Activated CD4-positive, alpha-beta memory T cell treated with anti-CD3 and anti-CD28 coated beads for 36 hours (primary cell): ENCODE measurements at places on chromosomes 5 and 9. TPM values are rescaled to one million over a fixed set of nuclear protein-coding genes. Genes with fewer than 3 reads are reported as not detected.
A peak's percentile ranks its signal among the peaks of the same experiment; 100 is the strongest.

The NDUFA8 gene
- total RNA-seq = 53.3 TPM

The IFNA13 gene
- not detected for total RNA-seq

The C7 gene
- not detected for total RNA-seq

The SAXO1 gene
- 0.31 TPM for total RNA-seq

The SPAAR gene
- not detected for total RNA-seq

The SPATA31A5 gene
- total RNA-seq = not detected

The SOX30 gene
- 0.65 TPM for total RNA-seq

DNA sequence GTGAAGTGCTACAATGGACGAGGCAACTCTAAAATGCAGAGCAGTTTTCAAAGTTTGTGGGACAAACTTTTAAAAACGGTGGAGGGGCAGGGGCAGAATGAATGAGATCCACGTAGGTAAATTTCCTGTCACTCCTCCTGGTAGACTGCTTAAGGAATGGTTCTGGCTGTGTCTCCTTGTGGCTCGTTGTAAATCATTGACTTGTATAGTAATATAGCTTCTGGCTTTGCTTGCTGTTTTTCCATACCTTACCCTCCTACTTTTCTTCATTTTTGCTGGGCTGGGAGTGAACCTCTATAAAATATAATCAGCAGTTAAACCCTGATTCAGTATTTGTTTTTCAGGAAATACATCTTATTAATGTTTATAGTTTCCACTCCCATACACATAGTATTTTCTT, 235.7 kb downstream of the TUSC1 start:
- DNase-seq = no peak

GRCh38 chr9:69171049-69171448, 3.0 kb upstream of the TJP2 start:
- no peak overlapping the region for H3K27ac ChIP-seq
- peaks cover 34% of the 10 kb centered on the region for H3K27me3 ChIP-seq
- H3K4me1 ChIP-seq = peaks cover 41% of the 10 kb centered on the region
- DNase-seq = no peak
- no peaks in the 10 kb centered on the region for H3K36me3 ChIP-seq

DNA sequence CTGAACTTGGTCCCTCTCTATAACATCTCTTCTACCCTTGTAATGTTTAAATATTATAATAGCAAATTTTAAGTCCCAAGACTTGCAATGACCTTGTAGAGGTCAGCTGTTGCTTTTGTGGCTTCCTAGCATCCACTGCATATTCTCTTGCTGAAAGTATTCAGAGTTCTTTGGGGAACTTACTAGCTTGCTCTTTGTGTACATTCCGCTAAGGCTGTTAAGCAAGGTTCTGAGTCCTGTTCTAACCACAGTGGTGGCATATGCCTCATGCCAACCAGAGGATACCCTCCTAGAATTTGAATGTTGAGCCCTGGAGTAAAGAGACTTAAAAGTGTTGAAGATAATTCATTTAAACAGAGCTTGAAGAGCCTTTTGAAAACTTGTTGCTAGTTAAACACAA, 570.9 kb downstream of the TLE1 start:
- no peaks in the 10 kb centered on the region for H3K4me1 ChIP-seq
- H3K4me3 ChIP-seq = no peak overlapping the region
- H3K27ac ChIP-seq = no peak overlapping the region
- H3K27me3 ChIP-seq = no peaks in the 10 kb centered on the region

- H3K27me3 ChIP-seq = peaks cover 2% of the 10 kb centered on the region
- H3K4me1 ChIP-seq = peaks cover 2% of the 10 kb centered on the region
- no peaks in the 10 kb centered on the region for H3K36me3 ChIP-seq
- DNase-seq = no peak
Measured at GRCh38 chr5:180613814-180614188, 22.5 kb upstream of the SCGB3A1 start.

GRCh38 chr5:94751460-94751859, 133.0 kb downstream of the SLF1 start:
- H3K4me3 ChIP-seq = no peak overlapping the region
- no peak for DNase-seq
- H3K27me3 ChIP-seq = no peaks in the 10 kb centered on the region
- H3K36me3 ChIP-seq = no peaks in the 10 kb centered on the region
- H3K27ac ChIP-seq = no peak overlapping the region

GRCh38 chr5:77876316-77876715, 100.2 kb upstream of the TBCA start:
- H3K27me3 ChIP-seq = peaks cover 2% of the 10 kb centered on the region
- peaks cover 14% of the 10 kb centered on the region for H3K4me1 ChIP-seq
- H3K4me3 ChIP-seq = no peak overlapping the region
- H3K36me3 ChIP-seq = no peaks in the 10 kb centered on the region
- H3K27ac ChIP-seq = no peak overlapping the region

- no peaks in the 10 kb centered on the region for H3K36me3 ChIP-seq
- no peak overlapping the region for H3K27ac ChIP-seq
- H3K4me3 ChIP-seq = no peak overlapping the region
- DNase-seq = no peak
- H3K27me3 ChIP-seq = no peaks in the 10 kb centered on the region
Measured at GRCh38 chr9:80352967-80353366, 781.2 kb downstream of the TLE4 start.

GRCh38 chr5:159605585-159605984, 275.3 kb upstream of the IL12B start:
- no peak overlapping the region for H3K27ac ChIP-seq
- H3K36me3 ChIP-seq = no peaks in the 10 kb centered on the region
- peaks cover 16% of the 10 kb centered on the region for H3K4me1 ChIP-seq
- H3K27me3 ChIP-seq = no peaks in the 10 kb centered on the region
- DNase-seq = no peak
- H3K4me3 ChIP-seq = no peak overlapping the region

- no peaks in the 10 kb centered on the region for H3K27me3 ChIP-seq
- no peak overlapping the region for H3K4me3 ChIP-seq
- peaks cover 7% of the 10 kb centered on the region for H3K4me1 ChIP-seq
- no peak overlapping the region for H3K27ac ChIP-seq
Measured at GRCh38 chr5:131193106-131193505, 22.4 kb downstream of the LYRM7 start.

DNA sequence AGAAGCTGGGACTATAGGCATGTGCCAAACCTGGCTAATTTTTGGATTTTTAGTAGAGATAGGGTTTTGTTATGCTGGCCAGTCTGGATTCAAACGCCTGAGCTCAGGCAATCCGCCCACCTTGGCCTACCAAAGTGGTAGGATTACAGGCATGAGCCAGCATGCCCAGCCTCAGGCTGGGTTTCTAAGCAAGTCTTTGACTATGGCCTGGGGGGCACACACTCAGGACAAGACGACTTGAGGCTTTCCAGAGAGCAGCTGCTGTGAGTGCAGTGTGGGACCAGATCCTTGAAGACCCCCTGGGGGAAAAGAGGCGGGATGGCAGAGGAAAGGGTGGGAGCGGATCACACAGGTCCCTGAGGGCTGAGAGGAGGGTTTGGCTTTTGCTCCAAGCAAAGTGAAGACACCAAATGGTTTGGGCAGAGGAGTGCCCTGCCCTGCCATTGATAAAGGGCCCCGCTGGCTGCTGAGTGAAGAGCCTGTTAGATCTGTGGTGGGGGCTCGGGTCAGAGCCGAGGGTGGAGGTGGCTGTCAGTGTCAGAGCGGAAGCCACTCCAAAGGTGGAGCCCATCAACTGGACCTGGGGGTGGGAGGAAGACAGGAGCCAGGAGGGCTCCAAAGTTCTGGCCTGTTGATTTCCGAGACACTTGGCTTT, 46.8 kb upstream of the FUBP3 start:
- H3K27ac ChIP-seq = no peak overlapping the region
- no peak for DNase-seq
- no peaks in the 10 kb centered on the region for H3K36me3 ChIP-seq
- peaks cover 4% of the 10 kb centered on the region for H3K4me1 ChIP-seq

- H3K4me1 ChIP-seq = no peaks in the 10 kb centered on the region
- H3K36me3 ChIP-seq = peaks cover 16% of the 10 kb centered on the region
- no peak overlapping the region for H3K27ac ChIP-seq
- no peaks in the 10 kb centered on the region for H3K27me3 ChIP-seq
Measured at GRCh38 chr9:128169492-128169891, 9.4 kb downstream of the BBLN start.

GRCh38 chr5:143197260-143197656, 206.2 kb downstream of the NR3C1 start:
- H3K36me3 ChIP-seq = peaks cover 3% of the 10 kb centered on the region
- no peaks in the 10 kb centered on the region for H3K27me3 ChIP-seq

DNA sequence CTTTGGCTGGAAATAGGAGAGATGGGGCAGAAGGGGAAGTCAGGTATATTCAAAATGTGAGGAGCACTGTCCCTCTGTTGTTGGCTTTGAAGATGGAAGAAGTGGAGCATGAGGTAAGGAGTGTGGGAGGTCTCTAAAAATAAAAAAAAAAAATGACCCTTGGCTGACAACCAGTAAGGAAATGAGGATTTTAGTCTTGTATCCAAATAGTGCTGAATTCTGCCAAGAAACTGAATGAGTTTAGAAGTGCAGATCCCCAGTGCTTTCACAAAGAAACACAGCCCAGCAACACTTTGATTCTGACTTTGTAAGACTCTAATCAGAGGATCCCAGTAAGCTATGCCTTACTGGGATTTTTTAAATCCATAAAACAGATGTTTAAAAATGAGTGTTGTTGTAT, 367.9 kb downstream of the CYLC2 start:
- H3K27me3 ChIP-seq = no peaks in the 10 kb centered on the region
- no peaks in the 10 kb centered on the region for H3K4me1 ChIP-seq
- no peak overlapping the region for H3K4me3 ChIP-seq
- no peaks in the 10 kb centered on the region for H3K36me3 ChIP-seq
- H3K27ac ChIP-seq = no peak overlapping the region
- DNase-seq = no peak

DNA sequence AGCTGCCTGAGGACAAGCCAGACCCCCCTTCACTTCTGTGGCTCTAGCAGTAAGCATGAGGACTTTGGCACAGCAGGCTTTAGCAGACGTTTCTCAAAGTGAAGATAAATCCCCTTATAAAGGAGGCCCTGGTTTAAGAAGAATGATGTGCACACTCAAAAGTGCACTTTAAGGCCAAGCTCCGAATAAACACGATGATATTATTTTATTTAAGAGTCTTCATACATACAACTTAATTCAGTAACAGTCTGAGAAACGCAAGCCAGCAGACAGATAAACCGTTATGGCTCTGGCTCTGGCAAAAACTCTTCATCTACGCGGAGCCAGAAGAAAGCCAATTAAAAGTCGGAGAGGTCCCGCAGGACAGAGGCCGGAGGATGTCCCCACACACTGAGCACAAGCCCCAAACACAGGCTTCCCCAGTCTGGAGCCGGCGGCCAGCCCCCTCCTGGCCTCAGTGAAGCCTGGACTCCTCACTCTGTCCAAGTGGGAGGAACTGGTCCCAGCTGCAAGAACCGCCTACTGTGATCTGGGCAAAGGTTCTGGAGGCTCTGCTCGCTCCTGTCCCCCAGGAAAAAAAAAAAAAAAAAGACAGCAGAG, 44.6 kb downstream of the ADAMTS2 start:
- no peaks in the 10 kb centered on the region for H3K36me3 ChIP-seq
- DNase-seq = no peak
- no peak overlapping the region for H3K4me3 ChIP-seq
- H3K27ac ChIP-seq = no peak overlapping the region
- H3K4me1 ChIP-seq = no peaks in the 10 kb centered on the region
- H3K27me3 ChIP-seq = peaks cover 2% of the 10 kb centered on the region

- H3K4me1 ChIP-seq = no peaks in the 10 kb centered on the region
- peaks cover 4% of the 10 kb centered on the region for H3K27me3 ChIP-seq
- no peak overlapping the region for H3K27ac ChIP-seq
- no peaks in the 10 kb centered on the region for H3K36me3 ChIP-seq
- DNase-seq = no peak
Measured at GRCh38 chr5:128869970-128870369, 95.3 kb upstream of the SLC27A6 start.

- H3K4me3 ChIP-seq = no peak overlapping the region
- peak; percentile 86 for DNase-seq
- H3K36me3 ChIP-seq = no peaks in the 10 kb centered on the region
- peaks cover 66% of the 10 kb centered on the region for H3K27me3 ChIP-seq
- peaks cover 4% of the 10 kb centered on the region for H3K4me1 ChIP-seq
- no peak overlapping the region for H3K27ac ChIP-seq
Measured at GRCh38 chr5:138641547-138642298, 66.5 kb upstream of the HSPA9 start.

- peaks cover 55% of the 10 kb centered on the region for H3K4me1 ChIP-seq
- no peaks in the 10 kb centered on the region for H3K27me3 ChIP-seq
- peaks cover 66% of the 10 kb centered on the region for H3K36me3 ChIP-seq
- H3K27ac ChIP-seq = peak overlapping the region; percentile 58
- no peak for DNase-seq
- H3K4me3 ChIP-seq = no peak overlapping the region
Measured at GRCh38 chr9:75139201-75139600, 50.9 kb downstream of the OSTF1 start.

DNA sequence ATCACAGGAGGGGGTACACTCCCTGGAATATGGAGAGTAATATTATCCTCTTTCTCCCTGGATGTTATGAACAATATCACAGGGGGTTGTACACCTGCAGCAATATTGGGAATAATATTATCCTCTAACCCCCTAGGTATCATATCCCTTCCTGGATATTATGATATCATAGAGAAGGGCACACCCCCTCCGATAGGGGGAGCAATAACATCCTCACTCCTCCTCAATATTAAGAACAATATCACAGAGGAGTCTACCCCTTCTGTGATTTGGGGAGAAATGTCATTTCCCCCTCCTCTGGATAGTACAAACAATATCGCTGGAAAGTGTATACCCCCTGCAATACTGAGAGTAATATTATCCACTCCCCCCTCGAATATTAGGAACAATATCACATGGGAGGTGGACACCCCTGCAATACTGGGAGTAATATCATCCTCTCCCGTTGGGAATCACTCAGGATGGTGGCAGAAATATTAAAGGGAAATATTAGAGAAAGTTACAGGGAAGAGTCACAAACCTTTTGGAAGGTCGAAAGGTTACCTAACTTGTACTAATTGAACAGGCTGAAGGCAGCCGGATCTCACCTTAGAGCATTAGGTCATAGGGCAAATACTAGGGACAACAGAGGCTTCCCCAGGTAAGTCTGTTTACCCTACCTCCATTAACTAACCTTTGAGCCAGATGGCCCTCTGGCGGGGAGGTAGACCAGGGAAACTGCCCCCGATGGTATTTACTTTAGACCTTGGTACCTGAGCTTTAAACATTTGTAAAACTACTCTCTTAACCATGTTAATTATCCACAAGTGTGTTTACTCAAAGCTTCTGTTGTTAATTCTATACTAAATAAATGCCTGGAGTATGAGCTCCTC, 57.5 kb upstream of the FREM1 start:
- H3K36me3 ChIP-seq = no peaks in the 10 kb centered on the region
- no peak overlapping the region for H3K27ac ChIP-seq
- H3K27me3 ChIP-seq = no peaks in the 10 kb centered on the region

DNA sequence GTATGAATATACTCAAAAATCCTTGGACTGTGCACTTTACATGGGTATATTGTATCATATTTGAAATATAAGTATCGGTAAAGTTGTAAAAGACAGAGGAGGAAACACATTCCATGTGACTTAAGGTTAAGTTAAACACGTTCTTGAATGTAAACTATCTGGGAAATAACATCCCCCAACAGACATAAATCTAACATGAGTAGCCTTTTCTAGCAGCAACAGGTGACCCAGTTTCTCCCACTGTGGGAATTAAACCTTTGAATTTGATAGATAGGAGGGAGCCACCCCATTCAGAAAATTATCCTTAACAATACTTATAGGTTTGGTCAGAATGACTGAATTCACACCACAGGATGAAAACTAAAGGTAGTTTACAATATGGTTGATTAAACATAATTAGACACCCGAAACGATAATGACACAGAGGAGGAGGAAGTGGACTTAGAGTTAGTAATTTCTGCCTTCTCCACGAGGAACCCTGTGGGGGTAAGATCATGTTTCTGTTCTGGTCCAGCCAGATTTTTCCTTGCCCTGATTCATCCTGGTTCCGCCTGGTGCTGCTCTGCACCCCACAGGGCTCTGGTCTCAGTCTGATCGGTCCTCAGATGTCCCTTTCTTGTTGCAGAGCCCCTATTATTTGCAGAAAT, 84.6 kb upstream of the DNAH5 start:
- H3K27me3 ChIP-seq = no peaks in the 10 kb centered on the region
- H3K27ac ChIP-seq = no peak overlapping the region
- no peak overlapping the region for H3K4me3 ChIP-seq
- H3K36me3 ChIP-seq = no peaks in the 10 kb centered on the region
